ENCODE measurements at places on chromosomes 5 and 9. TPM values are rescaled to one million over a fixed set of nuclear protein-coding genes. Genes with fewer than 3 reads are reported as not detected.
A peak's percentile ranks its signal among the peaks of the same experiment; 100 is the strongest.

DNA sequence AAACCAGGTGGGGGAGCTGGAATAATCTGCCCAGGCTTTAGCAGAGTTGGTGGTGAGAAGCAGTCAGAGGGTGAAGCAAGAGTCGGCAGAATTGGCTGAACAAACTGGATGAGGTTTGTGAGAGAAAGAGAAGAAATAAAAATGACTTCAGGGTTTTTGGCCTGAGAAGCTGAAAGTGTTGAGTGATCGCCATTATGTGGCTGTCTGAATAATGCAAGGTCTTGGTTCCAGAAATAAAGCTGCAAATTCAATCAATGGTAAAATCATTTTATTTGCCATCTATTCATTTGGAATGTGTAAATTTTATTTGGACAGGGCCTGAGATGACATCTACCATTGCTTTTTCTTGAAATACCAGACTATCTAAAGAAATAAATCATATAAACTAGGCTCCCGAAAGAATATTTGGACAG, 50.4 kb upstream of the DAB2 start:
- peak overlapping the region; percentile 12 for H3K27ac ChIP-seq
- no peak overlapping the region for H3K4me3 ChIP-seq
- DNase-seq, result no peak

DNA sequence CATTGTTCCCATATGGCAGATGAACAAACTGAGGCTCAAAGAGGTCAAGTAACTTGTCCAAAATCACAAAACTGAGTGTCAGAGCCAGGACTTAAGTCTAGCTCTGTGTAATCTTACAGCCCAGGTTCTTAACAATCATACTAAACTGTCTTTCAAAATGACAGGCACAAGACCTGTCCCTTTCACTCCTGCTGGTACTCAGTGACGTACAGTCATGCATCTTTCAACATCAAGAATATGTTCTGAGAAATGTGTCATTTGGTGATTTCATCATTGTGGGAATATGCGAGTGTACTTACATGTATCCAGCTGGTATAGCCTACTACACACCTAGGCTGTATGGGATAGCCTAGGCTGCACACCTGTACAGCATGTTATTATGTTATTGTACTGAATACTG, 646.8 kb upstream of the WWC1 start:
- H3K27me3 ChIP-seq, result no peaks in the 10 kb centered on the region
- no peak overlapping the region for H3K27ac ChIP-seq
- no peak for DNase-seq
- H3K4me1 ChIP-seq, result 0 out of 2 replicates have a peak, but pooled peaks cover 1% of the 10 kb centered on the region

GRCh38 chr9:16659096-16659495, 211.4 kb downstream of the BNC2 start:
- no peak for DNase-seq
- peaks cover 12% of the 10 kb centered on the region for H3K4me1 ChIP-seq
- no peak overlapping the region for H3K27ac ChIP-seq
- H3K4me3 ChIP-seq, result no peak overlapping the region

DNA sequence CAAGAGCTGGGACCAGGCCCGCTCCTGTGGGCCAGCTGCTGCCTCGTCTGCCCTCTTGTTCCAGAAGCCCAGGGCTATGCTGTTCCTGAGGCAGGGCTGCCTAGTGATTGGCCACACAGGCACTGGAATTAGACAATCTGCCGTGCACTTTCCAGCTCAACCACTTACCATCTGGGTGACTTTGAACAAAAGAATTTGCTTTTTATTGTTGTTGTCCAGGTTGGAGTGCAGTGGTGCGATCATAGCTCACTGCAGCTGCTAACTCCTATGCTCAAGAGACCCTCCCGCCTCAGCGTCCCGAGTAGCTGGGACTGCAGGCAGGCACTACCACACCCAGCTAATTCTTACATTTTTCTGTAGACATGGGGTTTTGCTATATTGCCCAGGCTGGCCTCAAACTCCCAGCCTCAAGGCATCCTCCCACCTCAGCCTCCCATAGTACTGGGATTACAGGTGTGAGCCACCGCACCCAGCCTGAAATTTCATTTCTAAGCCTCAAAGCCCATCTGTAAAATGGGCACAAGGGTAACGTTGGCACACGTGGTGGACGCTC, 1.2 kb upstream of the NEK6 start:
- no peak overlapping the region for H3K4me3 ChIP-seq
- peak; percentile 86 for DNase-seq
- H3K27ac ChIP-seq, result peak overlapping the region; percentile 94
- H3K36me3 ChIP-seq, result 0 out of 2 replicates have a peak, but pooled peaks cover 2% of the 10 kb centered on the region
- peaks cover 31% of the 10 kb centered on the region for H3K4me1 ChIP-seq
- no peaks in the 10 kb centered on the region for H3K27me3 ChIP-seq

GRCh38 chr9:10571699-10572098, 41.1 kb downstream of the PTPRD start:
- H3K27ac ChIP-seq, result no peak overlapping the region
- no peaks in the 10 kb centered on the region for H3K27me3 ChIP-seq
- H3K36me3 ChIP-seq, result no peaks in the 10 kb centered on the region
- no peak overlapping the region for H3K4me3 ChIP-seq

DNA sequence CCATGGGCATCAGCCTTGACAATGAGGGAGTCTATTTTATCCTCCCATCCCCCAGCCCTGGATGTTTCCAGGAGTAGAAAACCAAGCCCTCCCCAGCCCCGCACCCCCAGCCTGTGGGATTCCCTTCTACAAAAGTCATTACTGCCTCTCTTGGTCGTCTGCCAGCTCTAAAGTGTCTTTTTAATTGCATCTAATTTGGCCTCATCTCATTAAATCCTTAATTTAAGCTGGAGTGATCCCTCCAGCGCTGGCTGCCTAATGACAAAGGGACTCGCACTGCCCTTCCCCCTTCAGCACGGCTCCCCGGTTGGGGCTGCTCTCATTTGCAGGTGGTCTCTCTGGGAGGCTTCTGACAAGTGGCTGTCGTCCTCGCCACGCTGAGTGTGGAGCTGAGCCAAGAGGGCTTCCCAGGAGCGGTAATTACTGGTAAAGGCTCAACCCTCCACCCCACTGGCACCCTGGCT, 107.9 kb upstream of the ALDH1B1 start:
- no peaks in the 10 kb centered on the region for H3K4me1 ChIP-seq
- H3K27ac ChIP-seq, result no peak overlapping the region
- H3K27me3 ChIP-seq, result peaks cover 51% of the 10 kb centered on the region
- DNase-seq, result no peak

DNA sequence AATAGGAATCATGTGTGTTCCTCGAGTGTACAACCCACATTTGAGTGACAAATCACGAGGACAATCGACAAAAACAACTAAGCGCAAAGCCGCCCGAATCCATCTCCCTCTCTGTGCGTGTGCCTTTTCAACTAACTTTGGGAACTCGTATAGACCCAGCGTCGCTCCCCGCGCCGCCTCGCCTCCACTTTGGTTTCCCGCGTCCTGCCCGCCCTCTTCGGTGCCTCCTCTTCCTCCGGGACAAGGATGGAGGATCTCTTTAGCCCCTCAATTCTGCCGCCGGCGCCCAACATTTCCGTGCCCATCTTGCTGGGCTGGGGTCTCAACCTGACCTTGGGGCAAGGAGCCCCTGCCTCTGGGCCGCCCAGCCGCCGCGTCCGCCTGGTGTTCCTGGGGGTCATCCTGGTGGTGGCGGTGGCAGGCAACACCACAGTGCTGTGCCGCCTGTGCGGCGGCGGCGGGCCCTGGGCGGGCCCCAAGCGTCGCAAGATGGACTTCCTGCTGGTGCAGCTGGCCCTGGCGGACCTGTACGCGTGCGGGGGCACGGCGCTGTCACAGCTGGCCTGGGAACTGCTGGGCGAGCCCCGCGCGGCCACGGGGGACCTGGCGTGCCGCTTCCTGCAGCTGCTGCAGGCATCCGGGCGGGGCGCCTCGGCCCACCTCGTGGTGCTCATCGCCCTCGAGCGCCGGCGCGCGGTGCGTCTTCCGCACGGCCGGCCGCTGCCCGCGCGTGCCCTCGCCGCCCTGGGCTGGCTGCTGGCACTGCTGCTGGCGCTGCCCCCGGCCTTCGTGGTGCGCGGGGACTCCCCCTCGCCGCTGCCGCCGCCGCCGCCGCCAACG, at the start of gene GPR150:
Gene GPR150 (plus strand): TSS at position 58 of the 840 bp plus-strand sequence. CDS start 189 bp downstream, at position 247.
- H3K27me3 ChIP-seq, result no peaks in the 10 kb centered on the region
- H3K4me1 ChIP-seq, result peaks cover 13% of the 10 kb centered on the region
- peak; percentile 37 for DNase-seq
- peak within 1 kb of the TSS; percentile 5 for H3K27ac ChIP-seq
- peak within 1 kb of the TSS; percentile 43 for H3K4me3 ChIP-seq

DNA sequence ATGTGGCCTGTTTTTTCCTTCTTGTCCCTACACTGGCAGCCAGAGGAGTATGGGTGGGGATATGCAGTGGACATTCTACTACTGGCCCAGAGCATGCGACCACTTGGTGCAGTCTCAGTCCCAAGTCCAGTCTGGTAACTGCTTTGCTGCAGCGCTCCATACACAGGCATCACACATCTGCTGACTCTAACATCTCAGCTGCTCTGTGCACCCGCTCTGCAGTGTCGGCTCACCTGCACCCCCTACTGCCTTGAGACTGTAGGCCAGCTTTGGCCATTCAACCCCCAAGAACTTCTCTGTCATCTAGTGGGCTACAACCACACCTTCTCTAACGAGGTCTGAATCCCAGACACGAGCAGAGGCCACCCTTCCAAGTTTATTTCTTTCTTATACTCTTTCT, 46.4 kb upstream of the SLCO6A1 start:
- H3K36me3 ChIP-seq, result no peaks in the 10 kb centered on the region
- H3K4me3 ChIP-seq, result no peak overlapping the region
- H3K27ac ChIP-seq, result no peak overlapping the region

GRCh38 chr5:127830157-127830556, 127.0 kb downstream of the CCDC192 start:
- H3K27me3 ChIP-seq, result no peaks in the 10 kb centered on the region
- DNase-seq, result peak; percentile 63
- no peaks in the 10 kb centered on the region for H3K4me1 ChIP-seq
- no peak overlapping the region for H3K27ac ChIP-seq
- no peaks in the 10 kb centered on the region for H3K36me3 ChIP-seq

- H3K4me1 ChIP-seq, result no peaks in the 10 kb centered on the region
- H3K27ac ChIP-seq, result no peak overlapping the region
- H3K27me3 ChIP-seq, result no peaks in the 10 kb centered on the region
- DNase-seq, result no peak
Measured at GRCh38 chr9:27791311-27791710, 218.0 kb upstream of the C9orf72 start.

GRCh38 chr5:64437496-64437895, 68.3 kb upstream of the RGS7BP start:
- H3K27me3 ChIP-seq, result no peaks in the 10 kb centered on the region
- no peaks in the 10 kb centered on the region for H3K36me3 ChIP-seq
- no peaks in the 10 kb centered on the region for H3K4me1 ChIP-seq
- no peak overlapping the region for H3K4me3 ChIP-seq
- no peak for DNase-seq
- H3K27ac ChIP-seq, result no peak overlapping the region

GRCh38 chr5:61307611-61308010, 24.4 kb upstream of the ZSWIM6 start:
- no peak overlapping the region for H3K4me3 ChIP-seq
- no peak for DNase-seq
- H3K36me3 ChIP-seq, result no peaks in the 10 kb centered on the region
- H3K27ac ChIP-seq, result no peak overlapping the region

DNA sequence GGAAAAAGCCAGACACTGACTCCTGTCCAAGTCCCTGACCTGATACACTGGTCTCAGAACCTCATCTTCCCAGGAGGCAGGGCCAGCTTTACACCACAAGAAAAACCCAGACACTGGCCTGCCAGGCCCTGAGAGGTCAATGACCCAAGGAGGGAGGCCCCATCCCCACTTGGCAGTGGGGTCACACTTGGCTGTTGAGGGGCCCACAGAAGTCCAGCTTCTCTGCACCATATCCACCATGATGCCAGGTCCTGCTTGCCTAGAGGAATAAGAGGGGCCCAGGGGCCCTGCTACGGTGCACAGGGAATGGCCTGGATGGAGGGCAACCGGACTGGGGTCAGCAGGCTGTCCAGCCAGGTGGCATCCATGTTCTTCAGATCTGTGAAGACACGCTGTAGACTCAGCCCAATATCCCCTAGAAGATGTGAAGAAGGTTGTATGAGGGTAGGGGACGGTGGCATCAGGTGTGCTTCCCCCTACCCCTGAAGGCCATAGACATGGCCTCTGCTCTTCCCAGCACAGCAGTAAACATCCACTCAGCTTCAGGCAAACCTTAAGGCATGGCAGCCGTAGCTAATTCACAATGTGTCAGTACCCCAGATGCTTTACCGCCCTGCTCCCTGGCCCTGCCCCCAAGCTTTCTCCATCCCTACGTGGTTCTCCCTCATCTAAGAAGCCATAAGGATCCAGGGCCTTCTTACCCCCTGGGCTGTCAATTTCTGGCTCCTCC, 6.7 kb downstream of the IRF1 start:
- no peak overlapping the region for H3K4me3 ChIP-seq
- H3K36me3 ChIP-seq, result peaks cover 55% of the 10 kb centered on the region
- H3K27ac ChIP-seq, result no peak overlapping the region

GRCh38 chr5:99191206-99191745, 262.5 kb upstream of the CHD1 start:
- H3K4me1 ChIP-seq, result no peaks in the 10 kb centered on the region
- H3K27ac ChIP-seq, result no peak overlapping the region
- no peaks in the 10 kb centered on the region for H3K36me3 ChIP-seq
- no peak overlapping the region for H3K4me3 ChIP-seq

DNA sequence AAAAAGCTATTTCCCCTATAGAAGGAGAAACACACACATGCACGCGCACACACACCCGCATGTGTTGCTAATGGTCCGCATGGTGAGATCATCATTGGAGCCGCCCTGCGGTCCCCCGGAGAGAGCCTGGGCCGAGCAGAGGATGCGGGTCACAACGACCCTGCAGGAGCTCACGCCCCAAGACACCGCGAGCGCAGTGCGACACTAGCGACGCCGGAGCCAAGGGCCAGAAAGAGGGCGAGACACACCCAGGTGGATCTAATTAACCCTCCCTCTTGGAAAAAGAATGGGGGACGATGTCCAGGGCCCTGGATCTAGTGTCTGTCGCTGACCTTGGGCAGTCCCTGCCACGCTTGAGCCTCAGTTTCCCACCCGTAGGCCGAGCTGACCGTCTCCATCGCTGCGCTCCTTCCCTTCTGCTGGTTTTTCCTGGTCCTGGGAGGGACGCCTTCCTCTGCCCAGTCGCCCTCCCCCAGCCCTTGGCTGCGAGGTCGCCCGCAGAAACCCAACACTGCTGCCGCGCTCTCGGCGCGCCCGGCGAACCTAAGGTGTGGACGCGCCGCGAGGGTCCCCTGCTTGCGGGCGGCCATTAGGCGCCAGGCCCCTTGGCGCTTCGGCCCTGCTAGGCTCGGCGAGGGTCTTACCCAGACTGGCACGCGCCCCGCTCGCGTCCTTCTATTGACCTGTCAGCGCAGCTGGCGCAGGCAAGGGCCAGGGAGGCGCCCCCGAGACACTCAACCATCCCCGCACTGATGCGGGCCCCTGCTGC, 47.5 kb upstream of the RNF20 start:
- DNase-seq, result peak; percentile 41
- H3K27ac ChIP-seq, result peak overlapping the region; percentile 75
- peak overlapping the region; percentile 80 for H3K4me3 ChIP-seq
- H3K4me1 ChIP-seq, result peaks cover 1% of the 10 kb centered on the region

Gene MUSK
- total RNA-seq, result under 0.01 TPM

Gene TMC1
- total RNA-seq, result not detected

Gene ANKRD34B
- not detected for total RNA-seq

Gene HAVCR1
- total RNA-seq, result not detected

Gene CDH10
- 0.18 TPM for total RNA-seq

Gene TMEFF1
- 0.90 TPM for total RNA-seq

Gene ENTR1
- total RNA-seq, result 17.2 TPM

Gene CTXN3
- not detected for total RNA-seq
